Activated CD4-positive, alpha-beta T cell treated with anti-CD3 and anti-CD28 coated beads, Interleukin-10, Interleukin-2, amounts not matched to agents 100 ng/mL and 50 ng/mL, durations not matched to agents 16 hours and 8 hours (primary cell): ENCODE measurements at places on chromosomes 12 and 14.

- DNase-seq: no peak
Observed at GRCh38 chr12:28711421-28711820, 437.7 kb upstream of the FAR2 start.

- DNase-seq: peak; percentile 93
Observed at GRCh38 chr12:96434107-96434506, 33.9 kb upstream of the CDK17 start.

- peak; percentile 4 for DNase-seq
Observed at GRCh38 chr12:89706986-89707702, 1.5 kb downstream of the ATP2B1 start.

DNA sequence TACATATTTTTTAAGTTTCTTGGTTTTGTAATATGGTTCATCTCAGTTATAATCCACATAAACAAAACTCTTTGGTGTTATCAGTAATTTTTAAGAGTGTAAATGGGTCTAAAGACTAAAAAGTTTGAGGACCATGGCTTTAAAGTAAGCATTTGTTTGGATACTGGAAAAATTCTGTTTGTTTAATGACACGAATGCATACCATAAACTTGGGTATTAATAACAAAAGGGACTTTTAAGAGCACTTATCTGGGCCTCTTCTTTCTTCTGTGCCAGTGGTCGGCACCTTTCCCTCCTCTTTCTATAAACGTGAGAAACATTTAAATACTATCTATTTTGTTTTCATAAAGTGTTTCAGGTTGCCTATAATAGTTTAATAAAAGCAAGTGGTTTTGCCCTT, 47.4 kb downstream of the SAMD4A start:
- DNase-seq: no peak

DNA sequence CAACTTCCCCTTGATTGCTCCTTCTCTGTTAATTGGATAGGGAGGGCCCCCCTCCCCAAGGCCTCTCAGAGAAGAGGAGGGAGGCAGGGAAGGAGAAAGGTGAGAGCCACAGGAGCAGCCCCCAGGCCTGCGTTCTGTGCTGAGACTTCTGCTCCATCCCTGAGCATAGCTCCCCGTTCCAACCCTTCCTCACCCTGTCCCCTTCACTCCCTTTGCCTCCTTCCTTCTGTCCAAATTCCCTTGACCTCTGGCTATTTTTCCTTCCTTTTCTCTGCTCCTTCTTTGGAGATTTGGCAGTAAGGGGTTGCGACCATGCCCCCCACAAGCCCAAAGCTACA, 788 bp upstream of the ASIC1 start:
- no peak for DNase-seq

GRCh38 chr12:116138364-116138763, 139.1 kb downstream of the MED13L start:
- no peak for DNase-seq

- DNase-seq: no peak
Observed at GRCh38 chr14:38221077-38221476, 13.4 kb downstream of the SSTR1 start.

GRCh38 chr12:83769151-83769550, 1082.4 kb downstream of the TMTC2 start:
- no peak for DNase-seq

- DNase-seq: no peak
Observed at GRCh38 chr12:127070515-127071157, 1196.3 kb upstream of the TMEM132C start.

- no peak for DNase-seq
Observed at GRCh38 chr12:65586796-65587195, 237.5 kb upstream of the HMGA2 start.
